Ascending aorta (tissue), 2 donors: ENCODE measurements at places on chromosomes 4 and X.
A peak's percentile ranks its signal among the peaks of the same experiment; 100 is the strongest.

DNA sequence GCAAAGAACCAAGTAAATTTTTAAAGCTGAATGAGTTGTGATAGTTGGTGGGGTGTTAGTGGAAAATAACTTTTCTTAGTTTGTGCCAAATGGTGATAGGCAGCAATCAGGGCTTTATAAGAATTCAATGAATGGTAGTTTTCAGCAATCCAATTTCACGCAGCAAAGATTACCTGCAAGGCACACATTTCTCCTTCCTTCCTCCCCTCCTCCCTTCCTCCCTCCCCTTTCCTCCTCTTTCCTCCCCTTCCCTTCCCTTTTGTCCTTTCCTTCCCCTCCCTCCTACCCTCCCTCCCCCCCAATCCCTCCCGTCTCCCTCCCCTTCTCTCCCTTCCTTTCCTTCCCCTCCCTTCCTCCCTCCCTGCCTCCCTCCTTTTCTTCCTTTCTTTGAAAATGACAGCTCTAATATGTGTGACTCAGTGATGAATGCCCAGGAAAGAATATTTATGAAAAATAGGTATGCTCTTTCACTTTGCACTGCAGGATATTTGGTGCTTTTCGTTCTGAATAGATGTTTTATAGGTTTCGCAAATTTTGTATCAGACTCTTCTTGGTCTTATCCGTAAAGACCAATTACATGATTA is 168.1 kb downstream of the BMPR1B start:
- no peak for DNase-seq

- DNase-seq, result no peak
Measured at GRCh38 chrX:102712216-102712966, at the start of gene GPRASP2. GPRASP2 (plus strand) TSS chrX:102712448; CDS start chrX:102714870, 2,422 bp downstream.

GRCh38 chr4:81963763-81964020 is 410.1 kb downstream of the HNRNPD start:
- DNase-seq, result no peak

GRCh38 chr4:85496933-85497332 is 22.0 kb downstream of the ARHGAP24 start:
- no peak for DNase-seq

GRCh38 chr4:35052546-35052945 is 1191.8 kb downstream of the ARAP2 start:
- no peak for DNase-seq

GRCh38 chr4:123930996-123931395 is 534.4 kb downstream of the SPRY1 start:
- no peak for DNase-seq

GRCh38 chr4:36609661-36610060 is 328.2 kb downstream of the DTHD1 start:
- no peak for DNase-seq

DNA sequence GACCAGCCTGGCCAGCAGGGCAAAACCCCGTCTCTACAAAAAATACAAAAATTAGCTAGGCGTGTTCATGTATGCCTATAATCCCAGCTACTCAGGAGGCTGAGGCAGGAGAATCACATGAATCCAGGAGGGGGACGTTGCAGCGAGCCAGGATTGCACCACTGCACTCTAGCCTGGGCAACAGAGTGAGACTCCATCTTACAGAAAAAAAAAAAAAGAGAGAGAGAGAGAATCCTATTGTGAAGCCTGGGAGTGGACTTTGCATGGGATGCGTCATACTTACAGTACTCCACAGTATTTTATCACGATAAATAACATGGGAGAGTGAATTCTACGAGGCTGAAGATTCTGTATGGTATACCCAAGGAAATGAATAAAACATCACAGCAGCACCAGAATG is 139.6 kb downstream of the AASDH start:
- no peak for DNase-seq

- DNase-seq, result no peak
Measured at GRCh38 chr4:27360790-27361267, 500.2 kb downstream of the STIM2 start.

DNA sequence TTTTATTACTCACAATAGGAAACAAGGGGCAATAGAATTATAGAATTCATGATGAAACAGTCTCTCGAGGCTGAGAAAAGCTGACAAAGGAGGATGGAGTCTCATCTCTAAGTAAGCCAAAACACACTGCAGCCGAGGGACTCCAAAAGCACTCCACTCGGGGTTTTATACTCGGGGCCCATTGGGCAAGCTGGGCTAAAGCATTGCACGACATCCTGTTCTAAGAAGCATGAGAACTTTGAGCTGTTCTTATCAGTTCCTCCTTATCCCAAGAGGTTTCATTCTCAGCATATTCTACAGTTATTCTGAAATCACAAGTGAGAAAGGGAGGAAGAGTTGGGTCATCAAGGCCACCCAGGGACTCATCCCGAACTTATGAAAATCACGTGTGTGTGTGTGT is 1475.5 kb downstream of the PCDH18 start:
- DNase-seq, result no peak

- DNase-seq, result no peak
Measured at GRCh38 chr4:150316332-150317205, 238.3 kb downstream of the DCLK2 start.

DNA sequence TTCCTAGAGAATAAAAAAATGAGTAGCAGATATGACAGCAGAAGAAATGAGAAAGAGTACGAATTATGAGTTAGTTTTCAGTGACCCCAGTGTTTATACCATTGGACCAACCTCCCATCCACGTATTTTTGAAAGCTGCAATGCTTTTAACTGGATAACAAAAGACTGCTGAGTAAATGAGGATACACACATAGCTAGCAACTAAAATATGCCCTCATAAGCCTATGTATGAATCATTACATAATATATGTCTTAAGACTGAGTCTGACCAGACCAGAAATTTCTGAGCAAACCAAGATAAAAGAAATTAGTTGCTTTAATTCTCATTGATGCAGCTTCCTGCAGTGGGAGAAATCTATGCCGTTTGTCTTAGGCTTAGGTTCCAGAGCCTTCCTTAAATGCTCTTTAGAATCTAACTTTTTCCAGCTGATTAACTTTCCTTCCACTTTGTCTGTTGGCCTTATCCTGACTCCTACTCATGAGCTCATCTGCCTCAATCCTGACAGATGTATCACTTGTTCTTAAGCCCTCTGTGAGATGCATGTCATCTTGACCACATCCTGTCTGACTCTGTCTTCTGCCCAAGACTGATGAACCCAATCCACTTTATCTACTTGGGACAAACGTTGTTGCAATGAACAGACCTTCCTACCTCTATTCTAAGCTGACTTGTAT is 301.4 kb upstream of the AADAT start:
- DNase-seq, result no peak

- DNase-seq, result no peak
Measured at GRCh38 chr4:109875106-109875505, 27.2 kb downstream of the LRIT3 start.

GRCh38 chr4:101076032-101076431 is 271.3 kb downstream of the PPP3CA start:
- DNase-seq, result no peak

DNA sequence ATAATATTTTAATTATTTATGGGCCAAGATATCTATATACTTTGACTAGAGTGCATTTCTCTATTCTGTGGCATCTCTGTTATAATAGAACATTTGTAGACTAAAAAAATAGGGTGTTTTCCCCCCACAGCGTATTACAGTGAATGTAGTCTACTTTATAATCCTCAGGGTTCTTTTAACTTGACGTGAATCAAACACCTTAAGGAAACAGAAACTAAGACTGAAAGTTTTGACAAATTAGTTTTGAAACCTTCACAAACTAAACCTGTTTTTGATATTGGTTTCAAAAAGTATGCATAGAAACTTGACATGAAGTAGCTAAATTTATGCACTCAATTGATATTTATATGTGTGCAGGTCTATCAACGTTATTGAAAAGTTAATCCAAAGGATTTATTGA is 1963.1 kb upstream of the TENM3 start:
- DNase-seq, result no peak

GRCh38 chr4:42492962-42493361 is 95.7 kb downstream of the SHISA3 start:
- DNase-seq, result no peak

GRCh38 chr4:1048773-1049590 is 37.6 kb downstream of the FGFRL1 start:
- no peak for DNase-seq

- DNase-seq, result no peak
Measured at GRCh38 chr4:124486423-124486822, 226.1 kb downstream of the ANKRD50 start.

DNA sequence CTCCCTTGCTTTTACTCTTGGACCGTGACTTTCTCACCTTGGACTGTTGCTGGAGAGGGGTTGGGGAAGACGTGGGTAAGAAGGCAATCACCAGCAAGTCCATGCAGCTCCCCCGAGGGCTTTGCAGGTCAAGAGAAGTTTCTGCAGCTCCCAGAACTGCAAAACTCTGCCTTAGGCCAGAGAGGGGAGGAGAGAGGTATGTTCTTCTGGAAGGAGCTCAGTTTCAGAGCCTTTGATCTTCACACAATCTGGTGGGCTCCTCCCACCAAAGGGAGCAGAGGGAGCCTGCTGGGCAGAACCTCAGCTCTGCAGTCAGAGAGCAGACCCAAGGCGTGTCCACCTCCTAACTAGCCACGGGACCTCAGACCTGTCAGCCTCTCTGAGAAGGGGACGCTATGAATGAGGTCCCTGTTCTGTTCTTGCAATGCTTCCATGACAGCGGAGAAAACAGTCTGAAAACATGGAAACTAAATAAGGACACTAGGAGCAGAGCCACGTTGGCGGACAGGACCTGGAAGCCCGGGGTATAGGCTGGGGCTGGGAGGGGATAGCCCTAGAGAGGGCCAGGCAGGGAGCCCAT is 92.8 kb downstream of the EVC2 start:
- no peak for DNase-seq

GRCh38 chr4:134754301-134755019 is 552.9 kb upstream of the PABPC4L start:
- DNase-seq, result no peak

- no peak for DNase-seq
Measured at GRCh38 chrX:142249721-142250120, 44.6 kb upstream of the MAGEC2 start.

GRCh38 chrX:134324359-134324758 is 87.4 kb downstream of the CCDC160 start:
- no peak for DNase-seq

GRCh38 chr4:84237008-84237407 is 262.1 kb downstream of the NKX6-1 start:
- DNase-seq, result no peak

DNA sequence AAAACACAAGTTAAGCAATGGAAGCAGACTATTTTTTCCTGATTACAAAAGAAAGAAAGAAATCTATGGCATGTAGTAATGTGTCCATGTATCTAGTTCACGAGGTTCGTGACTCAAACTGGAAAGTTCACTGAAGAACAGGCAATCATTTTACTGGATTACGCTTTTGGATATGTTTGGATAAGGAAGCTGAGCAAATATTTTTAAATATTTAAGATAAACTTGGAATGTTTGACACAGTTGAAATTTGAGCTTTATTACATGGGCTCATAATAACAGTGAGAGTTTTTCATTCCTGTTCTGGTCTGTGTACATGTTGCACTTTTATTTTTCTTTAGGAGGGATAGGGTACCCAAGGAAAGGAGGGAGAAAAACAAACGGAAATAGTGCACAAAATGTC is 244.2 kb upstream of the GK2 start:
- DNase-seq, result no peak

DNA sequence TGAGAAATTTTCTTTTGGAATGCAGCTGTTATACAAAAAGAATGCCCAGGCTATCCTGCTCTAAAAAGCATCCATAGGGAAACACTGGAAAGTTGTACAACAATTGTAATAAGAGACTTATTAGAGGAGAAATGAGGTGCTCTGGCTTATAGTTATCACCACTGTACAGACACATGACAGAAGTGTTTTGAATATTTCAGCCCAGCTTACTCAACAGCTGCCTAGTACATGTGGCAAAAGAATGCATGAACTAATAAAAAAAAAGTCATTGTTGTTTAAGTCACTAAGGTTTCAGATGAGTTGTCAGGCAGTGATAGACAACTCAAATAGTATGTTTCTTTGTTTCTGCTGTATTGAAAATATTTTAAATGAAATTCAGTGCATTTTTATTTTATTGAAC is 307.7 kb downstream of the GPM6A start:
- no peak for DNase-seq

DNA sequence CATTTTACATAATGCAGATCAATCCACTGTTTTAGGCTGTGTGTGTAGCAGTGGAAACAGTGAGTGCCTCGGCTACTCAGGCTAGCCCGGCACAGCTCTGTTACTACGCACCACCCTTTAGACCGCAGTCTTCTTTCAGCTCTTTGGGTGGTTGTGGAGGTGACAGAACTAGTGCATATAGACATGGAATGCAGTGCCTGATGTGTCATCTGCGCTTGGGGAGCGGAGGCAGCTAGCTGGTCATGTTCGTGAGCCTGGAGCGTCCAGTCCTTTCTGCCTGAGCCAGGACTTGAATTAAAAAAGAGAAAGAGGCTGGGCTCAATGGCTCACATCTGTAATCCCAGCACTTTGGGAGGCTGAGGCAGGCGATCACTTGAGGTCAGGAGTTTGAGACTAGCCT is 4.8 kb downstream of the TBC1D14 start:
- no peak for DNase-seq

DNA sequence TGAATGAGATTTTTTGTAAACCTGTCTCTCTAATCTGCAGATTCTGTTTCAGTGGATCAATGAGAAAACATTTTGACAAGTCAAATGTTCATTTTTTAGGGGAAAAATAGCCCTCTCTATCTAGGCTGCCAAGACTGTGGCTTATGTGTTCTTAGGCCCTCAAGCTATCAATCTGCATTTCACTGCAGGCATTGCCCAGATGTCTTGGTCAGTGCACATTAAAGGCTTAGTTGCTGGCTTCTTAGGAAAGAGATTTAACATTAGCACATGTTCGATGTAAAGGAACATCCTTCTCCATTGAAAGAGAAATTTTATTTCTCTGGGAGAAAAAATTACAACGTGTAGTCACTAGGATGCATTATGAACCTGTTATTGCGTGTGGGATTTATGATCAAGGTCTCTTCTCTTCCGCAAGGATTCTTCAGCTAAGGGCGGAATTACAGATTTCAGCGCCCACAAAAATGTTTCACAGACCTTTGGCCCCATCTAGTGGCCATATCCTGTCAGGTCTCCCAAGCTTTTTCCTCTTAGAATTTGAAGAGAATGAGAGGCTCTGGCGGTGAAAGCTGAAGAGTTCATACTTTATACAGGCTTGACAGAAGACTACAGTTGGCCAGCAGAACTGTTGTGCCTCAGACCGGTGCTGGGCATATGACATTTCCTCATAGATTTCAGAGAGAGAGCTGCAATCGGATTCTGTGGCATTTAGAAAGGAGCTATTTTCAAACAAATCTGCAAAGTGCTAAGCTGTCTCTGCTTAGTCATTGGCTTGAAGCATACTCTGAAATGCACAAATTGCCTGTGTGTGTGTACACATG is 144.6 kb upstream of the NOCT start:
- DNase-seq, result peak; percentile 77

GRCh38 chrX:16517039-16517605 is 132.8 kb upstream of the S100G start:
- DNase-seq, result no peak
